ENCODE measurements at places on chromosomes 4 and X.

- DNase-seq: no peak
Measured at GRCh38 chrX:105502336-105502735, 281.8 kb upstream of the TEX13A start.

DNA sequence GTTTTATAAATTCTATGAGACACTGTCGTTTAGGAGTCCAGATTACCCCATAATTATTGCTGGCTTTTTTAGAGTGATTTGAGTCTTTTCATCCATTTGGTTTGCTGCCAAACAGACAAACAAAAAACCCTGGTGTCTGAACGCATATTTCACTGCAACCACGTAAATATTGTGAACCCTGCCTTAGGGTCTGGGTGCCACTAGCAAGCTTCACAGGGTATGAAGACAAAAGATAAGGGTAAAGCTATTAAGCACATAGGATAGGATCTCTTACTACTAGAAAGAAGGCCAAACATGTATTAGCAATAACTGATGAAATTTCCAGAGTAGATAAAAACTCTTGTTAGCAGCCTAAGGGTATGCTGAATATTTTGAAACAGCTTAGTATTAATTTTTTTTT is 143.3 kb downstream of the BANK1 start:
- no peak for DNase-seq

- DNase-seq: no peak
Measured at GRCh38 chr4:120633810-120634209, 288.7 kb downstream of the PRDM5 start.

- DNase-seq: no peak
Measured at GRCh38 chr4:36332782-36333131, 51.3 kb downstream of the DTHD1 start.

GRCh38 chr4:8770518-8771257 is 101.0 kb downstream of the HMX1 start:
- no peak for DNase-seq

DNA sequence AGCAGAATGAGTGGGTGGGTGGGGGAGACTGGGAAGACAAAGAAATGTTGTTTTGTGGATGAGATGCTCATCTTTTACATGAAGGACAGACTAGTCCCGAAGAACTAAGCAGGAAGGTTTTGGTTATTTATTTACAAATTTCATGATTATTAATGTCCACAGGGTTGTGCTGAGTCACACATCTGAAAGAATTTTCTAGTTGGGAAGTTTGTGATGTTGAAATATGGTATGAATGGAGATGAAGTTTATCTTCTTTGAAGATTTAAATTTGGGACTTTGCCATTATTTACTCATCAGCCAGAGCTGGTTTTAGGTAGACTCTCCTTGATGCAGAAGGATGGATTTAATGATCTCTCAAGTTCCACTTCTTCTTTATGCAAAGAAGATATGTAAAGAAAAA is 75.5 kb downstream of the MOSPD2 start:
- no peak for DNase-seq

- no peak for DNase-seq
Measured at GRCh38 chrX:150446995-150447394, 83.9 kb downstream of the MAMLD1 start.

GRCh38 chrX:129755779-129756650 is 17.2 kb downstream of the XPNPEP2 start:
- no peak for DNase-seq

DNA sequence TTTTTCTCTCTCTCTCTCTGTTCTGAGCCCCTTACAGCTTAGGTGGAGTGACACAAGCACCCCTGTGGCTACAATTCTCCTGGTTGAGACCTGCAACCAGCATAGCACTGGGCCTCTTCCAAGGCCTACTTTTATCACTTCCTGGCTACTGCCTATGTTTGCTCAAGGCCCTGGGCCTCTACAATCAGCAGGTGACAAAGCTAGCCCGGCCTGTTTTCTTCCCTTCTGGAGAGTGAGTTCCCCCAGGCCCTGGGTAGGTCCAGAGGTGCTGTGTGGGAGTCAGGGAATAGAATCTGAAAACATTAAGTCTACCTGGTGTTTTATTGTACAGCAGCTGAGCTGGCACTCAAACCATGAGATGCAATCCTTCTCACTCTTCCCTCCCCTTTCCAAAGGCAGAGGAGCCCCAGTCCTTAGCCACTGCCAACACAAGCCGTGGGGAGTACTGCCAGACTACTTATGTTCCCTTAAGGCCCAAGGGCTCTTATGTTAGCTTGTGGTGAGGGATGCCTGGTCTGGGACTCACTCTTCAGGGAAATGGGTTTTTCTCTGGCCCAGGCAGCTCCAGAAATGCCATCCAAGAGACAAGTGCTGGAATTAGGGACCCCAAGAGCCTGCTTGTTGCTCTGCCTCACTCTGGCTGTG is 23.8 kb upstream of the MAGEC3 start:
- DNase-seq: no peak

GRCh38 chr4:137576446-137576845 is 44.2 kb upstream of the PCDH18 start:
- DNase-seq: no peak

DNA sequence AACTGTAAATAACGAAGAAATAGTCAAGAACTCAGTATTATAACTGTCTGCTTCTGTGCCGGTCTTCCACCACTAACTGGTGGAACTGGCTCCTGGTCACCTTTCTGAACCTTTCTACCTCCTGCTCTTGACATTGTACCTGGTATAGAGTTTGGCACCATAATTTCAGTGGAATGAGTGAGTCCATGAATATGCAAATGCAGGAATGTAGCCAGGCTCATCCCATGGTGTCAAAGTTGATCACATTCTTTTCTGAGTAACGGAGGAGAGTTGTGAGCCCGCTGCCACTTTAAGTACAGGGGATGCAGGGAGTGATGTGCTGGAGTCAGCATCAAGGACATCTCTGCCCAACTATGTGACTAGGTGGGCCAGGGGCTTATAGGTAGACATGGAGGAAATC is 207.9 kb upstream of the HS3ST1 start:
- DNase-seq: no peak

- no peak for DNase-seq
Measured at GRCh38 chr4:15336410-15337167, 91.2 kb upstream of the C1QTNF7 start.

- DNase-seq: no peak
Measured at GRCh38 chr4:67250131-67250896, 295.0 kb downstream of the CENPC start.

DNA sequence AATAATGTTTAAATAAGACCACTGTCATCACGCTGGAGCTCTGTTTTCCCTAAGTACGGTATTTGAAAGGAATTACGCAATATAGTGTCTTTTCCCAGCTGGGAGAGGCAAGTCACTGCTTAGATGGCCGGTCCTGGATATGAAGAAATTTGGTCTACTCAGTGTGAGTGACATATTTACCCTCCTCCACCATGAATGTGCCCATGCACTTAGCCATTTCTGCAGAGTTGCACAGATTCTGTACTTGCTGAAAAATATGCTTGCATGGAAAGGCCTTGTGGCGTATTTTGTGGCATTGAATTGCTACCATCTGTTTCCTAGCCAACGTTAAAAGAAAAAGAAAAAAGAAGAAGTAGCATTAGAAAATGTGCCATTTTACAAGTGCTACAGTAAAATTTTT is 73.1 kb downstream of the ADGRL3 start:
- no peak for DNase-seq

- DNase-seq: no peak
Measured at GRCh38 chr4:142282870-142283431, 563.1 kb downstream of the INPP4B start.
